ENCODE measurements at places on chromosomes 3 and 15. TPM values are rescaled to one million over a fixed set of nuclear protein-coding genes. Genes with fewer than 3 reads are reported as not detected.

Gene PRR20G
- 3.9 TPM for total RNA-seq

DNA sequence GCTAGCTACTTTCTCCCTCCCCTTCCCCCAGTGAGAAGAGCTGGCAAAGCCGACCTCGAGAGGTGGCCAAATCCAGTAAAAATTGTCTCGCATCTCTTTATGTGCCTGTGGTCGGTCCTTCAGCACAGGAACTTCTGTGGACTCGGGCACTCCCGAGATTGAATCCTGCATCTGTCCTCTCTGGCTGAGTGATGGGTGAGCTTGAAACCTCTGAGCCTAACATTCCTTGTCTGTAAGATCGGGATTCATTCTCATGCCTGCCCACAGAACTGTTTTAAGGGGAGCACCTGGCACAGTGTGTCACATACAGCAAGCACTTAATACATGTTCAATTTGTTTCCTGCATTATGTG lies 11.3 kb downstream of the CX3CR1 start:
- no peak for DNase-seq

Gene ISLR
- total RNA-seq: 95.1 TPM

Gene RFC4
- total RNA-seq: 23.8 TPM

Gene HYKK
- 2.2 TPM for total RNA-seq

GRCh38 chr3:63900010-63900409 lies 12.2 kb downstream of the SCAANT1 start:
- DNase-seq: no peak

GRCh38 chr15:60009124-60009960 lies 5.2 kb downstream of the FOXB1 start:
- DNase-seq: no peak

DNA sequence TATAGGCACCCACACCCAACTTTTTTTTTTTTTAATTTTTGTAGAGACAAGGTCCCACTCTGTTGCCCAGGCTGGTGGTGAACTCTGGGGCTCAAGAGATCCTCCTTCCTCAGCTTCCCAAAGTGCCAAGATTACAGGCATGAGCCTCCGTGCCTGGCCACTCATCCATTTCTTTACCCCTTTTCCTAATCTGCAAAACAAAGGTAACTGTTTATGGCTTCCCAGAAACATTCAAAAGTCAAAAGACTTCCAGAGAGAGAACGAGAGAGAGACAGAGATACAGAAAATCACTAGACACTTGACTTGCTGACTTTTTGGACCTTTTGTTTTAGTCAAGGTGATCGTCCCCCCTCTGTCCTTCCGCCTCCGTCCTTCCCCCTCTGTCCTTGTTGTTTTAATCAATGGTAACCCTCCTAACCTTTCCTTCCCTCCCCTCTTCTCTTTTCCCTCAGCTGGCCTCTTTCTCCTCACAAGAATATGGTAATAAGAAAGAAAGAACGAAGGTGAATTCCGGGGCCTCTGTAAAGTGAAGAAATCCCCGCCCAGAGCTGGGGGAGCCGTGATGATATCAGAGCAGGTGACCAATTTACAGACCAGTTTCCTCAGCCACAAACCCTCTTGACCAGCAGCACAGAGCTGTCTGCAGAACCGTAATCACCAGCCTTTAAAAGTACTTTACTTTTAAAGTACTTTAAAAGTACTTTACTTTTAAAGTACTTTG lies 21.9 kb downstream of the KLHL6 start:
- no peak for DNase-seq

GRCh38 chr3:38114052-38114874 lies 22.7 kb downstream of the ACAA1 start:
- DNase-seq: no peak

DNA sequence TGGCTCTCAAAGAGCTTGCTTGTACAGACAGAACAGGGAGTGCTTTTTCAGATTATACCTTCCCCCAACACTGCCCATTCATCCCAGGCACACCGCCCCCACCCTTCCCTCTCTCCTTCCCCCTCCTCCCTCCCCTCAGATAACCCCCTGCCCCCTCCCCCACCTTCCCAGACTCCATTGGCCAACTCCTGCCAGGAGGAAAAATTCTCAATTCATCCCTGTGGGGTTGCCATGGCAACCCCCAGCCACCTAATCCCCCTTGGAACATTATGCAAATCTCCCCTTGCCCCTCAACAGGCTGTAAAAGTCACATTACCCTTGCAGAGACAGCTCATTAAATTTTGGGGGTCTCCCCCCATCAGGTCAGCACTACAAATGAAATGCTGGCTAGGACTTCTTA lies 14.3 kb downstream of the TLE3 start:
- DNase-seq: no peak

DNA sequence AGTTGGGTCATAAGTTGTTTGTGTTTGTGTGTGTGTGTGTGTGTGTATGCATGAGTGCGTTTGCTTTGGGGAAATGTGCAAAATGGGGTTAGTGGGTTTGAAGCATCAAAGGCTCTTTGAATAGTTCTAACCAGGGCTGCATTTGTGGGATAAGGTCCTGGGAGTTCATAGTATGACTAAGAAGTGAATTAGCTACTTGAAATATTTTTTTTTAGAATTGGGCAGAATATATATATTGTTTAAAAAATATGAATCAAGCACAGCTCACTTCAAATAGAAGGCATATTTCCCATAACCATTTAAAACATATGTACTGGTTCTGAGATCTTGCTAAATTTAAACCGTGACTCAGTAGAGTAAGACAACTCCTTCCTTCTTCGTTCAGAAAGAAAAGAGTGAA lies 43.1 kb downstream of the IGF2BP2 start:
- no peak for DNase-seq

Gene CHRNA7
- 14.4 TPM for total RNA-seq

- DNase-seq: peak; percentile 43
Measured at GRCh38 chr15:94297558-94297957, 66.2 kb downstream of the MCTP2 start.

Gene TRA2B
- total RNA-seq: 131 TPM

Gene ZNF501
- total RNA-seq: 14.0 TPM

DNA sequence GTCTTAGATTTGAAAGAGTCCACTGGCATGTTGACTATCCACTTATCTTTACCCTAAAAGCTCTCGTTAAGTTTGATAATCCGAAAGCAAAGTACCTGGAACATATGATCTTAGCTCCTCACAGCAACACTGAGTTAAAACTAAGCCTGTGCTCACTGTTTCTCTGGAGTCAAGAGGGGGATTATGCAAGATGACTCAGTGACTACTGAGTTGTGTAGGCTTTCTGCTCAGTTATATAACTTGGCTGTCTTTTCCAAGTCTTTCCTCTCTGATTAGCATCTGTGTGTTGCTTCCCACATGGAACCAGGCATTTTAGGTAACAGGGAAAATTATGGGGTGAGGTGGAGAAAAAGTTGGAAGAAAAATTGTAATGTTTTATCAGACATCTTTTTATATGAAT lies 31.2 kb upstream of the MYO5C start:
- DNase-seq: peak; percentile 82

DNA sequence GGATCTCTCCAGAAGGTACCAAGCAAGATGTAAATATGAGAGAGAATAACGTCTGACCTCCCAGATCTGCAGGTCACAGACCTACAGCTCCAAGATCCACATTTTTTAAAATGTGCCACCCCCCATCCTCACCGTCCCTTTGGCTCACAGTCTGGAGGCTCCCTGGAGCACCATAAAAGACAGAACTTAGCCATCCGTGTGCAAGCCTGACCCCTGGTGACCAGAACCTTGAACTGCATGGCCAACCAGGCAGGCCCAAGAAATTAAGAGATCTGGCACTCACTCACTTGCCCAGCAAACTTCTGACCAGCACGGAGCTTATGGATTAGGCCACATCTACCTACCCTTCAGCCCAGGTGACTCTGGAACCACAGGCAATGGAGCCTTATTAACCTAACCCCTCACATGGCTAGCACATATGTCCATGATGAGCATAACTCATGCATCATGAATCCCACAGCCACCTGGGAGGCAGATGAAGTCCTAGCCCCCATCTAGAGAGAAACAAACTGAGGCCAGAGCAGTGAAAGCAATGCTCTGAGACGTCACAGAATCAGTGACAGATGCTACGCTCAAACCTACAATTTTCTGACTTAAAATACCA lies 275.3 kb downstream of the UACA start:
- peak; percentile 73 for DNase-seq

Gene TMCO5A
- total RNA-seq: 5.3 TPM

Gene MASP1
- total RNA-seq: 7.2 TPM

DNA sequence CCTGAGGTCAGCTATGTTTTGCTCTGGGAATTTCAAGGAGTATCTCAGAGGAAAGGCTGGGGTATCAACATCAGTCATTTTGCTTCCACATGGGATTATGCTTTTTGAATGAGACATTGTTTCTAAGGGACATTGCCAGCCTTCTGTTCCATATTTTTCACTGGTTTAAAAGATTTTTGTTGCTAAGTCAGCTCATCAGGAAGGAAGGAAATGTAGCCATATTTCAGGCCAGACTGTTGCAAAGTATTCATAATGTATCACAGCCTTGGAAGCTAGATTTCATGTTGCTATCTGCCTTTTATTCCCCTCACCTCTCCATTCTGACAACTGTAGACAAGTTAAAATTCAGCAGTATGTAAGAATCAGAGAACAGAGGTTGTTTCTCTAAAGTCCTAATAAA lies 61.0 kb upstream of the CHRM5 start:
- peak; percentile 32 for DNase-seq

DNA sequence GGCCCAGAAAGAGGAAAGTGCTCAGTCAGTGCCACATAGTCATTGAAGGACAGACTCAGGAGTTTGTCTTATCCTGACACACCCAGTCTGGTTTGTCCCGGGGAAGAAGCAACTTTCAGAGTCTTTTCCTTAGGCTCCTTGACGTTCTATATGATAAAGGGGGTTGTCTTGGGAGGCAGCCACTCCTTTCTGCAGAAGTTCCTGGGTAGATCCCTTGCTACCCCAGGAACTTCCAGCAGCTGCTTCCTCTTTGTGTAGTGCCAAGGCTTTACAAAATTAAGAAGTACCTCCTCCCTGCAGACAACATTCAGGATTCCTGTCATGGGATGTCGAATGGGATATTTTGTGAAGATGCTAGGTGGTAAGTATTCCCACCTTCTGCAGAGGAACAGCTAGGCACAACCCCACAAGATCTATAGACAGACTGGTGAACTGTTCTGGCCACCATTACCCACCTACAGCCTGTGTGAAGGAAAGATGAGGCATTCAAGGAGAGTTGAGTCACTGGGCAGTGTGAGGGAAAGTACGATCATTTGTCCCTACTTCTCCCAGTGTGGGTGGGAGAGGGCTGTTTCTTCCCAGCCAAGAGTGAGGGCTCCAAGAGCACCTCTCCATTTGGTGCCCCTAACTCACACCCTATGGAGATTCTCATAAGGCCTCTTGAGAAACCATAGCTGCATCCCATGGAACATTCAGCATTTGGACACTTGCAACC lies 11.3 kb downstream of the TMEM266 start:
- no peak for DNase-seq

- no peak for DNase-seq
Measured at GRCh38 chr3:114405202-114405990, 111.6 kb downstream of the TIGIT start.

GRCh38 chr3:95312650-95313049 lies 1249.8 kb downstream of the NSUN3 start:
- DNase-seq: no peak

DNA sequence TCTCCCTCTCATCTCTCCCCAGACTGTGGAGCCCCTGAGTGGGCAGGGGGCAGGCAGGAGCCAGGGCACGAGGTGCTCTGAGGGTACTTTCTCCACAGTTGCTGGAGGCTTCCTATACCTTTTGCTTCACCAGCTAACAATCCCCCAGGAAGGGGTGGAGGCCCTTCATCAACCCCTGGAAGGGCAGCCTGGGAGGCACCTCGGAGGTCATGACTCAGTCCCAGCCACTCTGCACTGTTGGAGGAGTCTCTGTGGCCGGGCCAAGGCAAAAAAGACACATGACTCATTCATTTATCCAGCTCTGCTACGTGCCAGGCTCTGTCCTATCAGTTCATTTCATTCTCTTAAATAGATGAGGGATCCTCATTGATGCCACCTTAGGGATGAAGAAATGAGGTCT lies 15.6 kb upstream of the KY start:
- no peak for DNase-seq

GRCh38 chr15:74511583-74511982 lies 29.4 kb upstream of the ARID3B start:
- DNase-seq: peak; percentile 55

GRCh38 chr3:69204315-69204957 lies 82.0 kb upstream of the LMOD3 start:
- DNase-seq: no peak

Gene CLDN18
- 0.96 TPM for total RNA-seq

DNA sequence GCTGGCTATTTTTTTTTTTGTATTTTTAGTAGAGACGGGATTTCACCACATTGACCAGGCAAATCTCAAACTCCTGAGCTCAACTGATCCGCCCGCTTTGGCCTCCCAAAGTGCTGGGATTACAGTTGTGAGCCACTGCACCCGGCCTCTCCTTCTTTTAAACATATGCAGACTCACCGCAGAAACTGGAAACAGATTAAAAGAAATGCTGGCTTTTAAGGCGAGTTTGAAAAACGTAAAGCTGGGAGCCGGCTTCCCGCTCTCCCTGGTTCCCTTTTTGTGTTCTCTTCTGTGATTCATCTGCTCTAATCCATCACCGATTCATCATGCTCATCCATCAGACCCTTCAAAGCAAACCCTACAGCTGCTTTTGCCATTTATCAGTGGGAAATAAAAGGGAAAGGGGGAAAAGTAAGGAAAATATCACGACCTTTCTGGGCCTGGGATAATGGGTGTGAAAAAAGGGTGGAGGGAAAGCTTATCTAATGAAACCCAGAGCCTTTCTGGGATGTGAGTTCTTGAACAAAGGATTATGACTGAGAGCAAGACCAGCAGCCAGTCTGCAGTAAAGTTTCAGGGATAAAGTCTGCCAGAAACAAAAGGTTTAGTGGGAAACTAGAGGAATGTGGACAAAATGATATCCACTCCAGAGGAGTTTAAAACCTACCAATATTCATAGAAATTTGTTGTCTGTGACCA lies 92.3 kb upstream of the LRIG1 start:
- DNase-seq: peak; percentile 98

DNA sequence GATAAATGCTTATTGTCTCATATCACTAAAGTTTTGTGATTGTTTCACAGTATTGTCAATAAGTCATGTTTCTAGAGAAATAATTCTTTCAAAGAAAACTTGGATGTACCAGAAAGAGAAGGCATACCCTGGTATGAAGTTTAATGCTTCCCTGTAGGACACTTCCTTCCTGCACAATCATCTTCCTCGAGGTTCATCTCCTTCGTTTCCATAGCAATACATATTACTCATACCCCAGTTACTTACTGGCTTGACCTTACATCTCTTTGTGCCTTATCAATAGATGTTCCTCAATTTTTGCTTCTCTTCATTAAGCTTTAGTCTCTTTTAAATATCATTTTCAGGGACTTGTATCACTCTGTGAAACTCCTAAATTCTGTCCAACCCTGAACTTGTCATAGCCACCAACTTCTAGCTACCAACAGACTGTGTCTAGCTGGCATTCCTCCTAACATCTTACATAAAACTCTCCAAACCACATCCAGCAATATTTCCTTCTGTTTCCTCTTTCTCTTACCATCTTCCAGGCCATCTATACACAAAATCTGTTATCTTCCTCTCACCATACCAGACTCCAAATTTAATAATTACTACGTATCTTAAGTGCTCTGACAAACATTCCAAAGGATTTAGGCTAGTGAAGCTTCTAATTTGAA lies 134.3 kb downstream of the GADL1 start:
- DNase-seq: no peak

- DNase-seq: no peak
Measured at GRCh38 chr3:151949706-151950105, 76.3 kb downstream of the SUCNR1 start.

Data from umbilical cord (tissue), 2 donors.